ENCODE measurements at places on chromosomes 12 and 14.

GRCh38 chr12:47397664-47398281 lies 308.1 kb downstream of the RPAP3 start:
- no peak for DNase-seq

- no peak for DNase-seq
These were observed 118.3 kb downstream of the VRK1 start for GRCh38 chr14:96915478-96915877.

- DNase-seq, result no peak
These were observed 573.0 kb downstream of the FOXG1 start for GRCh38 chr14:29339494-29340172.

DNA sequence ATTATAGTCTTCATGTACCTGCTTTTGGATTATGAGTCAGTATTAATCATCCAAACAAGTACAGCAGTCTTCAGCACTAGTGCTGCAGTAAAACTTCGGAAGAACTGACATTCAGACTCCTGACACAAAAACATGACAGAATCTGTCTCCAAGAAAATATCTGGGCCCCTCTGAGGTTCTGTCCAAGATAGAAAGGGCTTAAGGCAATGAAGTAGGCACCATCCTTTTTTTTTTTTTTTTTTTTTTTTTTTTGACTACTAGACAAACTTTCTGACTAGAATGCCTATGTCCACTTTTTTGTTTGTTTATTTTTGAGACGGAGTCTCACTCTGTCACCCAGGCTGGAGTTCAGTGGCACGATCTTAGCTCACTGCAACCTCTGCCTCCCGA lies 112.5 kb downstream of the MED13L start:
- DNase-seq, result no peak

- no peak for DNase-seq
These were observed 52.6 kb downstream of the RBMS2 start for GRCh38 chr12:56574210-56574609.

DNA sequence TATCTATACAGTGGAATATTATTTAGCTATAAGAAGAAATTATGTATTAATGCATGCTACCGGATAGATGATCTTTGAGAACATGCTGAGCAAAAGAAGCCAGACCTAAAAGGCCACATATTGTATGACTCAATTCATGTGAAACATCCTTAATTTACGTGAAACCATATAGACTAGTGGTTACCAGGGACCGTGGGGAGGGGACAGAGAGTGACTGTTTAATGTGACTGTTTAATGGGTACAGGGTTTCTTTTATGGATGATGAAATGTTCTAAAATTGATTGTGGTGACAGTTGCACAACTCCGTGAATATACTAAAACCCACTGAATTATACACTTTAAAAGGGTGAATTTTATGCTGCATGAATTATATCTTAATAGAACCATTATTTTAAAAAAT lies 8.5 kb upstream of the BCL7A start:
- DNase-seq, result no peak

GRCh38 chr14:65922142-65922541 lies 509.6 kb downstream of the FUT8 start:
- DNase-seq, result no peak

- DNase-seq, result no peak
These were observed 106.0 kb upstream of the TMTC1 start for GRCh38 chr12:29889737-29890136.

DNA sequence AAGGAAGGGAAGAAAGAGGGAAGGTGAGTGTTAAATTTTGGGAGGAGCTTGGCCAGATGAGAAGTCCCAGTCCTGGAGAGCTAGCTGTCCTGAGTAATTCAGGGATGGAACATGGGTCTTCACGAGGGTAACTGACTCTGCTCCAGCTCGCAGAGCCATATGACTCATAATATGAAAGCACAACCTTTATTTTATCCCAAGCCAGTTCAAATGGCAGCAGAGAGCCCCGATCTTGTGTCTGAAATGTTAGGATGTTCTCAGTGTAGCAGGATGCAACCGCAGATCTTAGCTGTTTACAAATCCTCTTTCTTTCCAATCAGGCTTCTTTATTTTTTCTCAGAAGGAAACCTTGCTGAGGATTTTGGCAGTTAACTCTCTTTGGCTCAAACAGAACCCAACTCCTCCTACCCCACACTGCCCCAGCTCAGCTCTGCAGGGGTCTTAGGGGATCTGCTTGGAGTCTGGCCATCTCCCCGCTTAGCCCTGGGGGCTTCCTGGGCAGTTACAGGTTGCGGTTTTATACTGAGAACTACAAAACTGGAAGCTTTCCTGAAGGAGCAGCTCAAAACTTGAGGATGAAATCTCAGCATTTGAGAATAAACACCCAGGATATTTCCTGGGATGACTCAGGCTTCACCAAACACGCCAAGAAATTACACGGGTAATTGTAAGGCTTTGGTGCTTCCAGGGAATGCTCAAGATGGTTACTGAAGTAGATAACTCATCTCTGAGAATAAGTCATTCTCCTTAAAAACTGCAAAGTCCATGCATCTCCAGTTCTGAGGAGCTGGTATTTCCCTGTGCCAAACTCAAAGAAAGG lies 92.5 kb downstream of the VCPKMT start:
- DNase-seq, result no peak

GRCh38 chr12:129001-129400 lies 62.4 kb downstream of the IQSEC3 start:
- no peak for DNase-seq

DNA sequence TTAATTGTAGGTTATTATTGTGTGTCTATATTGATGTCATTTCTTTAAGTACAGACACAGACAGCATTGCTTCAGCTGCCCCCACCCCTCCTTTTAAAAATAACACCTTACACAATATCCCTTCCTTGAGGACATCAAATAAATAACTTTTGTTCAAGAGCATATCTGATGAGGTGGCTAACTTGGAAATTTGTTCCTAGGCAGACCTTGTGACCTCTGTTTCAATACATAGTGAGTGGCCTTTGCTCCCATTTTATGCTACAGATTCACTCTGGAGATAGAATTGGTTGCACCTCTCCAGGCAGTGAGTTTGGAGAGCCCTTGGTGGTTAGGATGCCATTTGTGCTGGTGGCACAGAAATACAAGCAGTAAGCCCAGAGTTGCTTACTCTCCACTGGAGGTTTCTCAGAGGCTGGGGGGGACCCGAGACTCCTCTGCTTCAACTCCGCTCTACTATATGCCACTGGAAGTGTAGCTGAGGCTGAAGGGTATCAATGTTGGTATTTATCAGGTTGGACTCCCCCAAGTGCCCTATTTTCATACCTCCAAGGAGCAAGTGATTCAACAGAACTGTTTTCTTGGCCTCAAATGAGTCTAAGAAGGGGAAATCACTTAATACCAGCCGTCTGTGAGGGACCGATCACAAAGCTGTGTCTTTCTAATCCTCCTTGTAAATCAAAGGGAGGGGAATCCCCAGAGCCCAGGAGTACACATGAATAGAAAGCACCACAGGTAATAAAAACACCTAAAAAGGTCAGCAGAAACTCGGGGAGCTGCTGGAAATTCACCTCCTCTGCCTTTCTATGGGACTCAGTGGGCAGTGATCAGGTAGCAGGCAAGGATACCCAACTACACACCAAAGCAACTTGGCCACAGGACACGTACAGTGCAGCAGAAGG lies 463.1 kb downstream of the RAD51B start:
- no peak for DNase-seq

GRCh38 chr12:100555722-100556121 lies 17.8 kb upstream of the GAS2L3 start:
- no peak for DNase-seq

GRCh38 chr12:82832096-82832495 lies 145.4 kb downstream of the TMTC2 start:
- DNase-seq, result no peak

DNA sequence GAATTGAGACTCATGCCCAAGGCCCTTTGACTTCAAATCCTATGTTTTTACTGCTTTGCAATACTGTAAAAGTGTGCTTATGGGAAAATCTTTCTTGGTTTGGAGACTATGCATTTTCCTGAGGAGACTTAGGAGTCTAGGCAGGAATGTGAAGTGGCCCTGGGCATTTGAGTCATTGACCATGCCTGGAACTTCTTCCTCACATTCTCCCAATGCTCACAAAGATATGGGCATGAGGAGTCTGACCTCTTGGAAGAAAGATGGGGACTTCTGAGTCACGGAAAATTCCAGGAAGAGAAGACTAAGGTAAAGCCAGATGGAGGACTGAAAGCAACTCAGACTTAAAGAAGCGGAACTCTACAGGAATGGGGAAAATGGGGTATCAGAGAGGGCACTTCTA lies 38.2 kb upstream of the ZNF641 start:
- DNase-seq, result no peak

- no peak for DNase-seq
These were observed 135.5 kb downstream of the PAWR start for GRCh38 chr12:79555028-79555925.

- no peak for DNase-seq
These were observed 155.4 kb upstream of the ARHGAP5 start for GRCh38 chr14:31921721-31922120.

- no peak for DNase-seq
These were observed 24.7 kb upstream of the NTF3 start for GRCh38 chr12:5407034-5407856.

- DNase-seq, result no peak
These were observed 36.2 kb downstream of the APOBEC1 start for GRCh38 chr12:7629465-7629864.

DNA sequence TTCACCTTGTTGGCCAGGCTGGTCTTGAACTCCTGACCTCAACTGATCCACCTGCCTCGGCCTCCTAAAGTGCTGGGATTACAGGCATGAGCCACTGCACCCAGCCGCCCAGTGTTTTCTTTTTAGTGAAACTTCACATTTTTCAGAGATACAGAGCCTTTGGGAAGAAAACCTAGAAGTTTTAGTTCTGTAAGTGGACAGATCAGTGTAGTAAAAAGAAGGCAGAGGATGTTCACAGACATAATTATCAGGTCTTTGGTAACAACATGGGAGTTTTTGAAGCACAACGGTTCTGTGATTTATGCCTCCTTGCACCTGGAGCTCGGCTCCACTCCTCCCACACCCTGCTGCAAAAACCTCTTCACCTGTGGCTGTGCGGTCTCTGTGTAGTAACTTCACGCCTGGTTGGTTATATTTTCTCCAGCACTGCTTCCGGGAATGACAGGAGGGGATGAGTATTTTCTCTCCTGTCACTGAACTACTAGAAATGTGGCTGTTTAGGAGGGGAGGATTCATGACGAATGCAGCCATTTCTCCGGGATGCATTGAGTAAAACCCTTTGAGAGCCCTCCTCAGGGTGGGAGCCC lies 67.0 kb downstream of the ARF6 start:
- no peak for DNase-seq

All from stimulated activated CD8-positive, alpha-beta memory T cell treated with anti-CD3 and anti-CD28 coated beads, Interleukin-15, amount 100 ng/mL, for 4 hours (primary cell).